SJSA1 (cell line): ENCODE measurements at places on chromosomes 2 and 18. TPM values are rescaled to one million over a fixed set of nuclear protein-coding genes. Genes with fewer than 3 reads are reported as not detected.

- peaks cover 5% of the 10 kb centered on the region for H3K4me1 ChIP-seq
- no peak for DNase-seq
- no peaks in the 10 kb centered on the region for H3K27me3 ChIP-seq
- peak overlapping the region; percentile 79 for H3K4me3 ChIP-seq
- peak overlapping the region; percentile 91 for H3K27ac ChIP-seq
- peaks cover 42% of the 10 kb centered on the region for H3K36me3 ChIP-seq
Measured at GRCh38 chr2:38751596-38752410, 642 bp upstream of the SRSF7 start.

DNA sequence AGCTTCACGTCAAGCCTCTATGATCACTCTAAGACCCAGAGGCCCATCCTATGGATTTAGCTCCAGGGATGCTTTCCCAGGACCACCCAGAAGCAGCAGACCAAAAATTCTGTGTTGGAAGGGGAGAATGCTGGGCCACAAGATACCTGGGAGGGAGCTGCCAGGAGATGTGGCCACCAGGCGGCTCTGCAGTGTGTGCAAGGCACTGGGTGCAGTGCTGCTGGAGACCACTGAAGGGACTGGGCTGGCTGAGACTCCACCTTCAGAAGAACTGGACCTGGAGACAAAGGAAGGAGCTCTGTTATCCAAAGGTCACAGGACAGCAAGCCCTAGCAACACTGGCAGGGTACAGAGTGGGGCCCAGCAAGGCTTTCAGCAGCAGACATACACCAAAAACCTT lies 34.0 kb downstream of the KANSL3 start:
- peaks cover 99% of the 10 kb centered on the region for H3K36me3 ChIP-seq
- no peaks in the 10 kb centered on the region for H3K27me3 ChIP-seq
- DNase-seq = peak; percentile 49
- H3K4me1 ChIP-seq = peaks cover 36% of the 10 kb centered on the region
- no peak overlapping the region for H3K27ac ChIP-seq

GRCh38 chr2:132448771-132449170 lies 32.2 kb downstream of the GPR39 start:
- no peak overlapping the region for H3K27ac ChIP-seq
- H3K4me1 ChIP-seq = no peaks in the 10 kb centered on the region
- no peak overlapping the region for H3K4me3 ChIP-seq
- H3K27me3 ChIP-seq = no peaks in the 10 kb centered on the region
- no peaks in the 10 kb centered on the region for H3K36me3 ChIP-seq

GRCh38 chr2:98298683-98299164 lies 47.5 kb upstream of the CNGA3 start:
- peaks cover 4% of the 10 kb centered on the region; the same call in 1 of the 2 replicates for H3K27me3 ChIP-seq
- H3K4me1 ChIP-seq = no peaks in the 10 kb centered on the region
- H3K36me3 ChIP-seq = no peaks in the 10 kb centered on the region
- DNase-seq = no peak
- no peak overlapping the region for H3K27ac ChIP-seq
- H3K4me3 ChIP-seq = no peak overlapping the region

DNA sequence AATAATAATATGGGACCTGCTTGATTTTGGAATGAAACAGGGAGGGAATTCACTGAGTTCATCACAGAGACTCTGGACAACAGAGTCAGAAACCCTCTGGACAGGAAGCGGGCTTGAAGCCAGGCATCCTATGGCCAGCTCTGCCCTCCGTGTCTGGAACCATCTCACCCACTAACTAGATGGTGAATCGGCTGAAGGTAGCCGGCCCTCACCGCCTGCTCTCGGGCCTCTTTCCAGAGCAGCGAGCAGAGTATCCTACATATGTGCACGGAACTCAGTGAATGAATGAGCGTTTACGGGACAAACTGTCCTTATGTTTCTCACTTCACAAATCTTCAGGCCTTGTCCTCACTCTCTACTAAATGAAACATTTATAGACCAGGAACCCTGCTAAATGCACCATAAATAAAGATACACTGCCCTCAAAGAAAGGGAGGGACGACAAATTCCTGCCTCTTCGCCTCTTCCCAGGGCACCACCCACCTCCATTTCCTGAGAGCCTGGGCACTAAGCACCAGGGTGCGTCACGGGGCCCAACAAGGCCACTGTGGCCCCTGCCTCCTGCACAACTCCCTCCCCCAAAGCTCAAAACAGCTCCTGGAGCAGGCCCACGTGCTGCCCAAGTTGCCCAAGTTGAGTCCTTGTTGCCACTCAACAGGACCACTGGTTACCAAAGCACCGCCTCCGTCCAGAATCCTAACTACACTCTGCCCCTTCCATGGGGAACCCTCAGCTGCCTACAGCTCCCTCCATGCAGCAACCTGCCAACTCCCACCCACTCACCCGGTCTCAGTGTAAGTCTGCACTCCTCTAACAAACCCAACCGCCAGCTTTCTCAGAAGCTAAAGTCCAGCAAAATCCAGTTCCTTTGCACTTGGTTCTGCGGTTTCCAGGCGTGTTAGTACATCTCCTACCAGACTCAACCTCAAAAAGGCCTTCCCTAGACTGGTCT lies 1.7 kb downstream of the TBC1D8 start:
- DNase-seq = no peak
- no peaks in the 10 kb centered on the region; the same call in 1 of the 2 replicates for H3K36me3 ChIP-seq
- H3K27me3 ChIP-seq = no peaks in the 10 kb centered on the region
- H3K4me1 ChIP-seq = peaks cover 32% of the 10 kb centered on the region
- peak overlapping the region; percentile 93 for H3K4me3 ChIP-seq
- H3K27ac ChIP-seq = no peak overlapping the region

- H3K4me3 ChIP-seq = no peak overlapping the region
- H3K27ac ChIP-seq = no peak overlapping the region
- H3K36me3 ChIP-seq = no peaks in the 10 kb centered on the region
- no peaks in the 10 kb centered on the region for H3K4me1 ChIP-seq
- DNase-seq = no peak
Measured at GRCh38 chr2:165825041-165825440, 31.0 kb upstream of the GALNT3 start.

Gene CERKL
- total RNA-seq = 0.11 TPM in 1 of 2 replicates, not detected in the other

Gene PRKAG3
- not detected in 2 replicates for total RNA-seq

Gene DSC2
- total RNA-seq = 1.3 and 1.6 TPM in 2 replicates
